ENCODE measurements at places on chromosomes 1 and 21.

DNA sequence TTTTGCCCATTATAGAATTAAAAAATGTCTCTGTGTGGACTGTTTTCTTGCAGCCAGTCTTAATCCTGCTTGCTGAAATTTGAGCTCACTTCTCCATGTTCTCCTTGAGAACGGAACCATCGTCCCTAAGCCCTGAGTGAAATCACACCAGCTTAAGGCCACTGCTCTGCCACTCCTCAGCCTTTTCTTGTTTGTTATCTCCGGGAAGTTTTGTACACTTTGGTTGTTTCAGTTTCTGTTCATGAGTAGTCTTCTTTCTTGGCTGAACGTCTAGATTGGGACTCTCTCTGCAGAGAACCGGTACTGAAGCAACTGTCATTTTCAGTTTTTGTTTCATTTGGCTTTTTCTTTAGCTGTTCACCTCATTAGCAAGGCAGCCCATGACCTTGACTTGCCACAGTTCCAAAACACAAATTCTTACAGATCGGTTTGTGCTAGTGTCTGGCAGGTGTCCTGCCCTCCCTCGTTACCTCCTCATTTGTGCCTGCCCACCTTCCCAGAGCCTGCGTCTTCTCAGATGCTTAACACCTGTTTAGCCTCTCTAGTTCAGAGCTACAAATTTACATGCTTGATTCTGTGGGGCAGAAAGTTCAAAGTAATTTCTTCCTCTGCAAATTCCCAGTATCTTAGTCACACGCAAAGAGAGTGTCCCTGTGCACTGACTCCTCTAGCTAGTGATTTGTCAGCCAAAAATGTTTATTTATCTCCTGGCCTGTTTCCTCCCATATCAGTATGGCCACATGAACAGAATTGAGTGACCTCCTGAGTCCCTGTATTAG, 12.4 kb downstream of the PSEN2 start:
- no peak for DNase-seq

GRCh38 chr1:81921344-81921743, 120.6 kb downstream of the ADGRL2 start:
- no peak for DNase-seq

GRCh38 chr1:36157973-36158826, 2.2 kb downstream of the MAP7D1 start:
- no peak for DNase-seq

DNA sequence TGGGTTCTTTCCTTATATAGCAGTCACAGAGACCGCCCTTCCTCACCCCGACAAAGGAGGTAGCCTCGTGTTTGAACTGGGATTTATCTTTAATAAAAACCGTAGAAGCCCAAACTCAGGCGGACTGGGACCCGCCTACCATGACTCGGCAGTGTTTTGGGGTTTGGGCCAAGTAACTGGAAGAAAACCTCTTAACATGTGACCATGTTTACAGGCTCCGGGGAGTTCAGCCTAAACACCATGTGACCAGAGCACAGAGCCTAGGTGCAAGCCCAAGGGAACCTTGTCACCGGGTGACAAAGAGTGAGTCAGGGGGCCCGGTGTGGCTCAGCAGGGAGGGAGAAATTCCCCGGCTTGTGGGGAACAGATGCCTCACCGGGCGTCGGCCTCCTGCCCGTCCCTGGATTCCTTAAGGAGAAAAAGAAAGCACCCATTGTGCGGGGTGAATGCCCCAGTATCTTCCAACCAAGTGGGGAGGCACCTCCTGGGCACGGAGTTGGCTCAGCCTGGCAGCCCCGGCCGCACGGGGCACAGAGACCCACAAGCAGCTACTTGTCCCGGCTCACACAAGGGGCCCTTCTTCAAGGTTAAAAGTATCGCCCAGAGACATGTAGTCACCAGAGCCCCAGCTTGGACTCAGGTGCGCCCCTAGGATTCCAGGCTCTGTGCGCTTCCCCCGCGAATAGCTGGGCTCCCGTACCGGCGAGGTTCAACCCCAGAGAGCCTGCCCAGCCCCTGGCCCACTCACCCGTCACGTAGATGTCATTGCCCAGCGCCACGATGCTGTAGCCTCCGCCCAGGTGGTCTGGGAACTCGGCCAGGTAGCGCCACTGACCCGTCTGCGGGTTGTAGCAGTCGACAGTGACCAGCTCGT, 1.4 kb downstream of the KLHL21 start:
- no peak for DNase-seq

DNA sequence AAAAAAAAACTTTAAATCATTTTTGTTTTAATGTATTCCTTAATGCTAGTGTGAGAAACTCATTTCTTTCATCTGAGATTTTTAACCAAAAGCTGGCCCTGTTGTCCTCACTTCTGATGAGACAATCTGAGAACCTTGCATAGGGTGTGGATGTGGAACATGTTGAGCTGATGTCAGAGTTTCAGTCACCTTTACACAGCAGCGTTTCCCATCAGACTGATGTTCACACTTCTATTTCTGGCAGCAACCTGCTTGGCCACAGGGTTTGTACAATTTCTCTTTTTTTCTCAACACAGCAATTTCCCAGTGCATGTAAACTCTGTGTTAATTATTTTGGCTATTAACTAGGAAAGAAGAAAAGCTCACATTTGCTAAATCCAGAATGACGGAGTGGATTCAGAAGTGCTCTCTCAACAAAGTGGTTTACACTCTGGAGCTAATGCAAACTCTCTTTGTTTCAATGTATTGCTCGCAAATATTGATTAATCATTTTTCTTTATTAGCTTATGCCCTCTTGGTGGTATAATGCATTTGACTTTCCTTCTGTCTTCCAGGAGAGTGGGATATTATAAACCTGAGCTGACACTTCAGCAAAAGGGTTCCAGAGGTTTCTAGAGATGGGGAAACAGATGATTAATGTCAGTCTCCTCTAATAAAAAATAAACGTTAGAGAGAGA, 70.5 kb upstream of the HSPA13 start:
- DNase-seq, result no peak

DNA sequence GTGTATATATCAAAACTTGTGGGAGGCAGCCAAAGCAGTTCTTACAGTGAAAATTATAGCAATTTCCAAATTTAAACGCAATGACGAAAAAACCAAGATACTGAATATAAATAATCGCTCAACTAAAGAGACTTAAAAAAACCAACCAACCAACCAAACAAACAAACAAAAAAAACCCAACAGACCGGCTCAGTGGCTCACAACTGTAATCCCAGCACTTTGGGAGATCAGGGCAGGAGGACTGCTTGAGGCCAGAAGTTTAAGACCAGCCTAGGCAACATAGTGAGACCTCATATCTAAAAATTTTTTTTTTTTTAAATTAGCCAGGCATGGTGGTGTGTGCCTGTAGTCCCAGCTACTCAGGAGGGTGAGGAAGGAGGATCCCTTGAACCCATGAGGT, 23.4 kb downstream of the RPL5 start:
- no peak for DNase-seq

- DNase-seq, result no peak
Observed at GRCh38 chr1:201138311-201138840, 11.4 kb upstream of the ASCL5 start.

DNA sequence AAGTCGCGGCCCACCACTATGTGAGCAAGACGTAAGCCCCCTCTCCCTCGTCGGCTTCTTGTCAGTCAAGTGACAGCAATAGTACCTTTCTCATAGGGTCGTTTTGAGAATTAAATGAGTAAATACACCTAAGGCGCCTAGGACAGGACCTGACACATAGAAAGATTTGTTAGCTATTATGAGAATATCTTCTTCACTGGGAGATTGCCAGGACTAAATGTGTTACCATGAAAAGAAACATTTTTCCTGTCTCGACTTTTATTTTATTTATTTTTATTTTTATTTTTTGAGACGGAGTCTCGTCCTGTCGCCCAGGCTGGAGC, 798 bp downstream of the PMF1 start:
- no peak for DNase-seq

All from cerebellar nuclear complex (tissue), 1 donor.